ENCODE measurements at places on chromosomes 16 and 17. TPM values are rescaled to one million over a fixed set of nuclear protein-coding genes. Genes with fewer than 3 reads are reported as not detected.

The SEZ6L2 gene
- total RNA-seq: 23.7 TPM

GRCh38 chr16:2464333-2464732 is 4.4 kb downstream of the TEDC2 start:
- no peak for DNase-seq

The CLEC19A gene
- total RNA-seq: not detected

DNA sequence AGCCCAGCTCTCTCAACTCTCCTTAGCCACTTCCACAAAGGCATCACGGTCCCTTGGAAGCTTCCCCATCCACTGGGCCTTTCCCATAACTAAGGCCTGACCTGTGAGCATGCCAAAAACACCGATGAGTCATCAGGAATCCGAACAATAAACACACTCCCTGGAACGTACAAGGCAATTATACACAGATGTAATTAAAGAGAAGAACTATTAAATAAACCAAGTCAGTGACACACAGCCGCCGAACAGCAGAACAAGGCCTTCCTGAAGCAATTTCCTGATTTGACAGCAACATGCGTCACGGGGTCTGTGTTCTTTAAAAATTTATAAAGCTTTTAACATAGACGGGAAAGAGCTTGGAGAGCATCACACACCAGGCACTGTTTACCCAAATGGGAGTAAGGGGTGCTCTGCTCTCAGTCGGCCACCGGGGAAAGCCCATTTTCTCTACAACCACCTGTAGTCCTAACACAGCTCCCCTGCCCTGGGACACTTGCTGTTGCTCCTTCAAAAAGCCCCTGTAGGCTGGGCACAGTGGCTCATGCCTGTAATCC is 29.4 kb downstream of the COG7 start:
- peak; percentile 94 for DNase-seq

The AIPL1 gene
- not detected for total RNA-seq

The CCDC200 gene
- not detected for total RNA-seq

The AP2B1 gene
- total RNA-seq: 84.9 TPM

DNA sequence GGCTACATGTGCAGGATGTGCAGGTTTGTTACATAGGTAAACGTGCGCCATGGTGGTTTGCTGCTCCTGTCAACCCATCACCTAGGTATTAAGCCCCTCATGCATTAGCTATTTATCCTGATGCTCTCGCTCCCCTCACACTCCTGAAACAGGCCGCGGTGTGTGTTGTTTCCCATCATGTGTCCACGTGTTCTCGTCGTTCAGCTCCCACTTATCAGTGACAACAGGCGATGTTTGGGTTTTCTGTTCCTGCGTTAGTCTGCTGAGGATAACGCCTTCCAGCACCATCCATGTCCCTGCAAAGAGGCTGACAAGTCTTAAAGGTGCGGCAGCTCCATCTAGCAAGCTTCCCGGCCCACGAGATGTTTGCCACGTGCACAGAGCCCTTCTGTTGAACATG is 175.1 kb downstream of the FOXL1 start:
- DNase-seq: no peak

Data from PC-3 (cell line).